ENCODE measurements at places on chromosomes 1 and 21. TPM values are rescaled to one million over a fixed set of nuclear protein-coding genes. Genes with fewer than 3 reads are reported as not detected.

Gene FMOD
- polyA plus RNA-seq = 7.5 TPM

Gene HMGB4
- polyA plus RNA-seq = 0.07 TPM

Gene STUM
- polyA plus RNA-seq = 1.0 TPM

Gene S100A3
- 2.6 TPM for polyA plus RNA-seq
